ENCODE measurements at places on chromosomes 7 and 10.

GRCh38 chr7:20741801-20742200 is 44.9 kb downstream of the SP8 start:
- DNase-seq = no peak

DNA sequence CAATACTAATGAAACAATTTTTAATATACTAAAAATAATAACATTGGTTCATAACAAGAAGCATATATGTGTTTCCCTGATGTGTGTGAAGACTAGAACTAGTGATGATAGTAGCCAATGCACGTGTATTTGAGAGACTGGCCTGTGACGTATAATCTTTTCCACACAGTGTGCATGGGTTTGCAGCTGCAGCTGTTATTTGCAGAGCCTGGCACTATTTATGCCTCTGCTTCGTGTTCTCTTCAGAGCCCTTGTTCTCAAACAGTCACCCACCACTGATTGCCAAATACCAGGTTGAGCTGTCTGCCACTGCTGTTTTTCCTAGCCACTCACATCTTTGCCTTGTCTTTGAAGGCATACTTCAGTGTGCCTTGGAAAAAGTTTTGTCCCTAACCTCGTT is 531.7 kb downstream of the ETV1 start:
- no peak for DNase-seq

DNA sequence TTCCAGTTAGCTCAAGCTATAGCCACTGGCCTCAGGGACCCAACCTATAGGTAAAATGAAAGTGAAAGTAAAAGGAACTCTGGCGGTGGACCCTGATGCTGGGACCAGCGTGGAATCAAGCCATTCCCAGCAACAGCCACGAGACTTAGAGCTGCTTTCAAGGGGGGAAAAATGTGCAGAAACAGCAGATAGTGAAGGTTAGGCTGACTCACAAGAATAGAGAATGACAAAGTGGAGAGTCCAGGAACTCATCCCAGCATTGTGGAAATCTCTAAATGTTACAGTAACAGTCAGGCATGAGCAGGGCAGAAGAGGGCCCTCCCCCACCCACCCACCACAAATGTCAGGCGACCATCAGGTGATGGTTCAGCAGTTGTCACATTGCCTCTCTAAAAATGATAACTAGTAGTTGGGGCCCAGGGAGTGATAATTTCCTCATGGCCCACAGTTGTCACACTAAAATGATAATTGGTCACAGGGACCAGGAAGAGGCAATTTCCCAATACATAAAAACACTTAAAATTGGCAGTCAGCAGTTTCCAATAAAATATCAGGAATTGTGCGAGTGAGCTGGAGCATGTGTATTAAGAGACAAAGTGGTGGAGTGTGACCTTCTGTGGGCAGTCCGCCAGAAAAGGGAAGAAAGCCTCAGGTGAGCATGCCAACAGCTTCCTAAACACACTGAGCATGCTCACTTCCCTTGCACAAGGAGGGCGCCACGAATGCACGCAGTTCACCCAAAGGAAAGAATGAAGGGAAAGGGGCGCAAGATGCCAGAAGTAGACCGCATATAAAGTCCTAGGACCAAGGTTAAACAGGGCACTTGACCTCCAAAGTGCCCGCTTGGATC is 129.8 kb upstream of the PPP1R3A start:
- peak; percentile 14 for DNase-seq

GRCh38 chr7:25770670-25771069 is 381.3 kb upstream of the NFE2L3 start:
- peak; percentile 84 for DNase-seq

GRCh38 chr7:91263384-91264045 is 718 bp upstream of the FZD1 start:
- DNase-seq = peak; percentile 51

- no peak for DNase-seq
Measured at GRCh38 chr10:1684991-1685390, 52.3 kb downstream of the ADARB2 start.

DNA sequence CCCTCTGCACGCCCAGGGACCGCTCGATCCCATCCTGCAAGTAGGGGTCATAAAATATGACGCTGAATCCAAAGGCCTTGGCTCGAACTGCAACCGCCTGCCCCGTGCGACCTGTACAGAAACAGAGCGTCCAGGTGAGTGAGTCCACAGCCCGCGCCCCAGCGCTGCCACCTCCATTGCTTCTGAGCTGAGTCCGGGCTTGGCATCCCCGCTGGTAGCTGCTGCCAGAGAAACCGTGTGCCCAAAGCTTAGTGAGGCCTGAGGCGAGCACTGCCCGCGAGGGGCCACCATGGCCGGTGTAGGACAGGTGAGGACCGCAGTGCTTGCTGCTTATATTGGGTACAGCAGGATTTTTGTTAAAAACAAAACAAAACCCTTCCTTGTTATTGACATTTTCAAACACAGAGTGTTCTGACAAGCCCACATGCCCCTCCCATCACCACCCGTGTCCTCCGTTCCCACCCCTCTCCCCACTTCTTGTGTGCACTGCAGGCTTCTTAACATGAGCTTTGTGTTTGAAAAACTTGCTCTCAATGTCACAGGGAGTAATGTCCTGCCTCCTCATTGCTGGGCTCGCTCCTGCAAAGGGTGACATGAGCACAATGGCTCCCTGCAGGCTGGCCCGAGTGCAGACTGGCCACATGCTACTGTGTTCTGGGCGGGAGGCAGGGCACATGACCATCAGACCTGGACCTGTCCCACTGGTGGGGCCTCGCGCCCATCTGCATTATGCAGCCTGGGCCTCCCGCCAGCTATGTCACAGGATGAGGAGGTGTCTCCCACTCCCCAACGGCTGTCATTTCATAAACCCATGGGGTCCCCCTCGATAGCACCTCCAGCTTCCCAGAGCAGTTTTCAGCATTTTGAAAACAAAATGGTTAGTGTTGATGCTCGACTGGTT is 52.9 kb downstream of the ZRANB1 start:
- no peak for DNase-seq

DNA sequence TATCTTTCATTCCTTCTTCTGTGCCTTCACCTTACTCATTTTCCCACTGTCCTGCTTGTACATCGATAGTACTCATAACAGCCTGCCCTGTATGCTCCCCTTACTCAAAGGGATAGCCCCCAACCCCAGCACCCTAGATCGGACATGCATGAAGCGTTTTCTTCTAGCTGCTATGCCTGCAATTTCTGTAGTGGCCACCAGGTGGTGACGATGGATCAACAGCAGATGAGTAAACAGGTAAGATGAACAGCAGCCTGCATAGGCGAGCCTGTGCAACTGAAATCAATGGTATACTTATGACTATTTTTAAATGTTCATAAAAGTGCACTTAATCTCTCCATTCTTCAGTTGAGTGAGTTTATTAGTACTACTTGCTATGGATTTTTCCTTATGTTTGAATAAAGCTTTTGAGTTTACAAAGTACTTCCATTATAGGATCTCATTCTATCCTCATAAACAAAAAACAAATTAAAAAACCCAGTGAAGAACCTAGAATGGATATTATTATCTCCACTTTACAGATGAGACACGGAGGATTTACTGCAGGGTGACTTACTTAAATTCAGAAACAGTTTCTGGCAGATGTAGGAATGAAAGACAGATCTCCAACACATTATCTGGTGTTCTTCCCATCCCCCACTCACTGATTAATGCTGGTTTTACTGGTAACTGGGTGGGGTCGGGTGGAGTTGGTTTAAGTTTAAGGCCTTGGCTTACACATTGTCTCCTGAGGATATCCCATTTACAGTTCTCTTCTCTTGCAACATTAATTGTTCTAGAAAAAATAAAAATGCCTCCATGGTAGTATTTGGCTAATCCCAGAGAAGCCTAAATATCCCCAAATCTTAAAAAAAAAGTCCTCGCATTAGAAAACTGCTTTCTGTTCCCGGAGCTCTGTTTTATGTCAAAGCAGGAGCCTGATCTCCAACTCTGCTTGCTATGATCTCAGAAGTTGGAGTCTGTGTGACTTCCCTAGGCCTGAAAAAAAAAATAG is 222.1 kb downstream of the GLI3 start:
- DNase-seq = peak; percentile 97

DNA sequence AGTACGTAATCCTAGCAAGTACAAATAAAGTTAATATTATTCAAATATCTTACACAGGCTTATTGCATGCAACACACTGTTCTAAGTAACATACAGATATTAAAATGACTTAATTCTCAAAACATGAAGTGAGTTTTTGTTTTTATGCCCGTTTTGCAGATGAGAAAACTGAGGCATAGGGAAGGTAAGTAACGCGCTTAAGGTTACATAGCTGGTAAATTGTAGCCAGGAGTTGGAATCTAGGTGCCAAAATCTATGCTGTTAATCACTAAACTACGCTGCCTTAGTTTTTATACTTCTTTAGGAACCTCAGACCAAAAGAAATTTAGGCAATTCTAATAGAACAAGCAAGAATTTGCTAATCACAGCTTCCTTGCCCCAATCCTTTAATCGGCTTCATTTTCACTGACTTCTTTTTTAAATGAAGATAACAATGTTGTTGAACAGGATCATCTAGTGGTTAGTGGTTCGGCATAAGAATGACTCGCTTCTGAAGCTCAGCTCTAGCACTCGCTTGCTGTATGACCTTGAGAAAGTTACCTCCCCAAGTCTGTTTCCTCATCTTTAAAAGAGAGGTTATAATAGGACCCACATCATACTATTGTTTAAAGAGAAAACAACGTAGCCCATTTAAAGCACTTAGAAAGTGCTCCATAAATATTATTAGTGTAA is 1.0 kb upstream of the LRRTM3 start:
- no peak for DNase-seq

- DNase-seq = peak; percentile 77
Measured at GRCh38 chr7:101138213-101138870, 11.4 kb downstream of the SERPINE1 start.

DNA sequence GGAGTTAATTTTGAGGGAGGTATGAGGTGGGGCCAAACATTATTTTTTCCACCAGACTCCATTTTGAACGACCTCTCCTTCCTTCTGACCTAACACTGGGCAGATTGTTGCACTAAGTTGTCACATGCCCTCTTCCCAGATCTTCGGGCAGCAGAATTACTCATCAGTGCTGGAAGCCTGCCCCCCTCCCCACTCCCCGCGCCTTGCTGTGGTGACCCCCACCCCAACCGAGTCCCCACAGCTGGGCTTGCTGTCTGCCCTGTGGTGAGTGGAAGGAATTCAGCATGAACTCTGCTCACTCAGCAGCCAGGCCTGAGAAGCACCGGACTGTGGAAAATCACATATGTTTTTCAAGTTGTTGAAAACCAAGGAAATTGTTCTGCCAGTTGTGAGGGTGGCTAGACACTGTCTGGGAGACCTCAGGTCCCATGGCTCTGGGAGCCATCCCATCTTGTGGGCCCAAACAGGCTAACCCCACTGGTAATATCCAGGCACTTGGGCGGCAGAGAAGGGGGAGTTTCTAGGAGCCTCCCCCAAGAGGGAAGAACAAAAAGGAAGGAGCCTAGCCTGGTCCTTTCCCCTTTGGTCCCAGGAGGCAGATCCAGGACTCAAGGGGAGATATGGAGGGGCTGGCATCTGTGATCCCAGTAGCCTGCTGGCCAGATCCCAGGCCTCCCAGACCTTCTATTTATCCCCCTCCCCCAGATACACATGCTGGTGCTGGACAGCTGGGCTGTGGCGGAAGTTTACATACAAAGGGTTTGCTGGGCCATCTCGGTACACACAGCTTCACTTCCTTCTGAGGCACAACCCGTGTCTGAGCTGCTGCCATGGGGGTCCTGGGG is 3.5 kb upstream of the AEBP1 start:
- peak; percentile 66 for DNase-seq
